ENCODE measurements at places on chromosomes 11 and 22.
A peak's percentile ranks its signal among the peaks of the same experiment; 100 is the strongest.

DNA sequence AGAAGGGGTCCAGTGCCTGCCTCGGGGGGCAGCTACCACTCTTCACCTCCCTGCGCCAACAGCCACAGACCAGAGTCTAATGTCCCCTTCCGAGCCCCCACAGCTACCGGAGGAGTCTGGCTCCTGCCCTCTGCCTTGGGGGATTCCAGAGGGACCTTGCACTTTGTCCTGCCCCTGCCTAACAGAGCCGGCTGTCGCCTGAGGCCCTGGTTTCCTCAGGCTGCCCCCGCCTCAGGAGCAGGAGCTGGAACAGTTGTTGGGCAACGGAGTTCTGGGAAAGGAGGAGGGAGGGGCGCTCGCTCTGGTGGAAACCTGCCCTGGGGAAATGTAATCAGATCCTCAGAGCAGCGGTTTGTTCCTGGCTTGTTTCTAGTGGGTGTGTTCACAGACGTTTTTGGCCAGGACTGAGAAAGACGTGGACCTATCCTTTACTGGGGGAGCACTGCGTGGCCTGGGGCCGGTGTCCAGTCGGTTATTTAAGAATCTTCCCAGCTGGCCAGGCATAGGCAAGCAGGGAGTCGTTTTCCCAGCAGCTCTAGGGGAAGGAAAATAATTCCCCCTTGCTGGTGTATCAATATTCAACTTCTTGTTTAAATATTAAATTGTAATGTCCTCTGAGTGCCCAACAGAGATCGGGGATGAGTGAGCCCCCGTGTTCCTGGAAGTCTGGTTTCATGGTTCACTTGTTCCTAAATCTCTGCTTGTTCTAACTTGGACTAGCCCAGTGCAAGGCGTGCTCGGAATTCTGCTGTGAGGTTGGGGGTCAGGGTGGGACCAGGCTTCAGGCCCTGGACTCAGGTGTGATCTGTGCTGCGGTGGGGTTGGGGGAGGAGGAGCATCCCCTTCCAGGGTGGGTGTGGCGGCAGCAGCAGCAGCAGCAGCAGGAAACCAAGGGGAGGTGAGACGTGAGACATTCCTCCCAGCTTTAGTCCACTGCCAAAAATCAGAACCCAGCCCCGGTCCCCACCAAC lies 32.1 kb downstream of the A4GALT start:
- peak; percentile 89 for DNase-seq
- H3K4me3 ChIP-seq: no peak overlapping the region
- no peaks in the 10 kb centered on the region for H3K27me3 ChIP-seq
- H3K36me3 ChIP-seq: peaks cover 5% of the 10 kb centered on the region
- peak overlapping the region; percentile 89 for H3K27ac ChIP-seq
- H3K4me1 ChIP-seq: peaks cover 39% of the 10 kb centered on the region

DNA sequence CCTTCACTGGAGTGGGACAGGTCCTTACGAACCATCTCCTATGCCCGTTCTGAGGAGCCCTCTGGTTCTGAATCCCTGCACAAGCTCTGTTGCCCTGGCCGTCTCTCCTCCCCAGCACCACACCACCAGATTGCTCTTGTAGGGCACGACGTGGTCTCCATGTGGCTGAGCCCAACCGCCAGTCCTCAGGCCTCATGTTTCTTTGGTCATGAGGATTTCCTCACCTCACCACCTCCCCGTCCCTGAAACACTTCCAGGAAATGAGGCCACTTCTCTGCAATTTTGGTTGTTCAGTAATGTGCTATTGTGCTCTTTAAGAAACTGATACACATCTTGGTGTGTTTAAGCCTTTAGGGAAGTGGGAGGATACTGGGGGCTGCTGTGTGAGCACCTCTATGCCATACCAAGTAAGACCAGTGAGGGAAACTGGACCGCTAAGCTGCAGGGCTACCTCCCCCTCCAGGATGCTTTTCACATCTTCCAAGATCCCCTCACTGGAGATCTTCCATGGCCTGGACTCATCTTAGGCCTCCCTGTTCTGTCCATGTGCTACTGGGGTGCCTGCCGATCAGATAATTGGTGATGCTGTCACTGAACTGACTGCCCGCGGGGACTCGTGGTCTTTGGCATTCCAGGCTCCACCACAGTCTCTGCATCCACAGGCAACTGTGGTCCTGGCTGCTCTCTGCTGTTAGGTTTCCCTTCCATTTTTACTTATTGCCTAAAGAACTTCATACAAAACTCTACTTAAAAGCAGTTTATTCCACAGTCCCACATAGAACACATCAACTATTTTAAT lies 21.9 kb downstream of the DRICH1 start:
- no peaks in the 10 kb centered on the region for H3K27me3 ChIP-seq
- H3K4me1 ChIP-seq: no peaks in the 10 kb centered on the region
- DNase-seq: no peak

DNA sequence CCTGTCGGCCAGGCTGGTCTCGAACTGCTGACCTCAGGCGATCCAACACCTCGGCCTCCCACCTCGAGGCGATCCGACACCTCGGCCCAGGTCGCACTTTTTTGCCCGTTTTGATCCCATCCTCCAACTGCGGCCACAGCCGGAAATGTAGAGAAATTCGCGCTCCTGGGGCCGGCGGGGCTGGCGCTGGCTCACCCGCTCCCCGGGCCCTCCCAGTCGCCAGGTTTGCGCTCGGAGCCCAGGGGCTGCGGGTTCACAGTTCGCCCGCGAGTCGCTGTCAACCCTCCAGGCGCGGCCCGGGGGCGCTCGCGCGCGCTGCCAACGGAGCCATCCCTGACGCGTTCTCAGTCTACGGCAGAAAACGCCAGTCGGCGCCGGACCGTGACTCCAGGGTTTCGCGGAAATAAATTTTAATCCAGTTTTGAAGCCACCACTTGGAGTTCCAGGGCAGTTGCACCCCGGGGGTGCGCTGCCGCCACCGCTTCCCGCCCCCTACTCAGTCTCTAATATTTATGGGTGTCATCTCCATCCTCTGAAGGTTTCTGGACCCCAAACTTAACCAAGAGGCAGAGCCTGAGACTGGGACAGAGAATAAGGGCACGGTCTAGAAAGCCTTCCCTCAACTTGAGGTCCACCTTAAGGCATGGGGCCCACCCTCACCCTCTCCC lies 1.5 kb upstream of the KLHDC7B start:
- no peak overlapping the region for H3K4me3 ChIP-seq
- DNase-seq: no peak
- H3K4me1 ChIP-seq: peaks cover 30% of the 10 kb centered on the region

DNA sequence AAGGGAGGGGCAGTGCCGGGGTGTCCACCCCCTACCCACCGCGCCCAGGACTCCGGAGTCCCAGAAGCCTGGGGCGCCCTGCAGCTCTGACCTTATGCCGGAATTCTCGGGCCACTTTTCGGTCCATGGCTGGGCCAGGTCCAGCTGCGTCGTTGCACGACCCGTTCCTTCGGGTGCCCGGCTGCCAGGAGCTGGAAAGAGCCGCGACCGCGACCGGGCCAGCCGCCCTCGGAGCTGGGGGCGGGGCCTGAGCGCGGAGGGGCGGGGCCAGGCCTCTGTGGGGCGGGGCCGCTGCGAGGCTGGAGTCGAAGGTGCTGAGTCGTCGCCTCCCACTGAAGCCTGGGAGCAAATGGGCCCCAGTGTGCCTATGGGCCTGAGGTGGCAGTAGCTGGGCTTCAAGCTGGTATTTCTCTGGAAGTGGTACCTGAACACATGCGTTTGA lies at the start of gene USH1C:
USH1C (minus strand) TSS at position 236 of the 442 bp plus-strand sequence; CDS start at position 127, 109 bp downstream.
- no peak within 1 kb of the TSS for H3K27ac ChIP-seq
- H3K4me1 ChIP-seq: no peaks in the 10 kb centered on the region
- no peaks in the 10 kb centered on the region for H3K27me3 ChIP-seq
- no peaks in the 10 kb centered on the region for H3K36me3 ChIP-seq
- peak; percentile 45 for DNase-seq

- no peaks in the 10 kb centered on the region for H3K36me3 ChIP-seq
- H3K27me3 ChIP-seq: no peaks in the 10 kb centered on the region
- no peak for DNase-seq
- H3K4me1 ChIP-seq: peaks cover 8% of the 10 kb centered on the region
- H3K27ac ChIP-seq: no peak overlapping the region
These were observed 12.3 kb upstream of the SHANK3 start for GRCh38 chr22:50660306-50660705.

Data from RWPE2 (cell line).